ENCODE measurements at places on chromosomes 12 and 14. TPM values are rescaled to one million over a fixed set of nuclear protein-coding genes. Genes with fewer than 3 reads are reported as not detected.

OTX2 gene
- total RNA-seq = not detected

TPH2 gene
- total RNA-seq = not detected

TAS2R10 gene
- not detected for total RNA-seq

MON2 gene
- total RNA-seq = 16.5 TPM

CDCA4 gene
- 49.1 TPM for total RNA-seq

APEX1 gene
- 275 TPM for total RNA-seq

C1RL gene
- total RNA-seq = 10.3 TPM

NELL2 gene
- not detected for total RNA-seq

BCDIN3D gene
- total RNA-seq = 4.7 TPM

GNS gene
- 59.7 TPM for total RNA-seq

CHD8 gene
- total RNA-seq = 43.6 TPM

PDZRN4 gene
- not detected for total RNA-seq

APOF gene
- total RNA-seq = not detected

CREBL2 gene
- 22.4 TPM for total RNA-seq

NFKBIA gene
- total RNA-seq = 75.7 TPM

SELPLG gene
- total RNA-seq = 1.0 TPM

COX6A1 gene
- 794 TPM for total RNA-seq

SMIM41 gene
- total RNA-seq = not detected

NDRG2 gene
- total RNA-seq = 3.4 TPM

AKAP3 gene
- total RNA-seq = 0.10 TPM

MYH6 gene
- total RNA-seq = not detected

PLEKHH1 gene
- total RNA-seq = 4.3 TPM

FGF6 gene
- total RNA-seq = not detected

TAS2R30 gene
- not detected for total RNA-seq
